Glutamatergic neuron (in vitro differentiated cells): ENCODE measurements at places on chromosomes 2 and 18.
A peak's percentile ranks its signal among the peaks of the same experiment; 100 is the strongest.

DNA sequence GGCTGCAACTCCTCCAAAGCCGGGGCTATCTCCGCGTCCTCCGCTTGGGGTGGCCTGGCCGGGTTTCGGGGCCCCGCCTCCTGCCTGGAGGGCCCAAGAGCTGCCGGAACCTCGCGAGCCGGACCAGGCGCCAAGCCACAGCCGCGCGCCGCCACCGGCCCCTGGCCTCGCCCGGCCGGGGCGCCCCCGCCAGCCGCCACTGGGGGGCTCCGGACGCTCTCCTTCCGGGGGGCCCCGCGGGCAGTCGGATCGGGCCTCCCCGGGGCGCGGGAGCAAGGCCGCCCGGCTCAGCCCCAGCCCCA lies 17.4 kb upstream of the HAAO start:
- peaks cover 12% of the 10 kb centered on the region for H3K4me1 ChIP-seq
- peak; percentile 76 for DNase-seq
- no peaks in the 10 kb centered on the region for H3K36me3 ChIP-seq

- H3K4me1 ChIP-seq = no peaks in the 10 kb centered on the region
- peaks cover 32% of the 10 kb centered on the region for H3K36me3 ChIP-seq
- H3K27ac ChIP-seq = no peak overlapping the region
- no peak for DNase-seq
Measured at GRCh38 chr18:46868169-46868921, 49.0 kb downstream of the PIAS2 start.

DNA sequence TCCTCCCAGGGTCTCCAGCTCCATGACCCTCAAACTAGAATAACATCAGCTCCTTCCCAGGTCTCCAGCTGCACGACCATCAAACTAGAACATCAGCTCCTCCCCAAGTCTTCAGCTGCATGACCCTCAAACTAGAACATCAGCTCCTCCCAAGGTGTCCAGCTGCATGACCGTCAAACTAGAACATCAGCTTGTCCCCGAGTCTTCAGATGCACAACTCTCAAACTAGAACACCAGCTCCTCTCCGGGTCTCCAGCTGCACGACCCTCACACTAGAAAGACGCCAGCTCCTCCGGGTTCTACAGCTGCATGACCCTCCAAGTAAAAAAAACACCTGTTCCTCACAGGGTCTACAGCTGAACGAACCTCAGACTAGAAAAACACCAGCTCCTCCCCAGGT lies 312.9 kb upstream of the TFPI start:
- H3K4me1 ChIP-seq = no peaks in the 10 kb centered on the region
- H3K27me3 ChIP-seq = peaks cover 8% of the 10 kb centered on the region
- no peak overlapping the region for H3K27ac ChIP-seq
- H3K4me3 ChIP-seq = no peak overlapping the region
- DNase-seq = no peak

DNA sequence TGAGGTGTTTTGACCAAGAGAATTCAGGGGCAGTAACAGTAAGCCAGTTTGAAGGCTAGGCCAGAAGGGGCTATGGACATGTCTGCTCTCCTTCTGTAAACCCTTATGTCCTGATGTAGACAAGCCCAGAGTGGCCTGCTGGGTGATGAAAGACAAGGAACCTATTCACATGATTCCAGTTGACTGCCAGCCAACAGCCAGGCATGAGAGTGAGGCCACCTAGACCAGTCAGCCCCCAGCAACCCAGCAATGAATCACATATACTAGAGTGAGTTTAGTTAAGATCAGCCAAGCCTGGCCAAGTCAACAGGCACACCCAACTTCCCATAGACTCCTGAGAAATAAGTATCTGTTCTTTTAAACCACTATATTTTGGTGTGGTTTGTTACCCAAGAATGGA lies 1889.7 kb upstream of the CELF4 start:
- DNase-seq = no peak
- no peaks in the 10 kb centered on the region for H3K36me3 ChIP-seq
- H3K27me3 ChIP-seq = peaks cover 2% of the 10 kb centered on the region
- H3K4me1 ChIP-seq = no peaks in the 10 kb centered on the region
- no peak overlapping the region for H3K4me3 ChIP-seq

DNA sequence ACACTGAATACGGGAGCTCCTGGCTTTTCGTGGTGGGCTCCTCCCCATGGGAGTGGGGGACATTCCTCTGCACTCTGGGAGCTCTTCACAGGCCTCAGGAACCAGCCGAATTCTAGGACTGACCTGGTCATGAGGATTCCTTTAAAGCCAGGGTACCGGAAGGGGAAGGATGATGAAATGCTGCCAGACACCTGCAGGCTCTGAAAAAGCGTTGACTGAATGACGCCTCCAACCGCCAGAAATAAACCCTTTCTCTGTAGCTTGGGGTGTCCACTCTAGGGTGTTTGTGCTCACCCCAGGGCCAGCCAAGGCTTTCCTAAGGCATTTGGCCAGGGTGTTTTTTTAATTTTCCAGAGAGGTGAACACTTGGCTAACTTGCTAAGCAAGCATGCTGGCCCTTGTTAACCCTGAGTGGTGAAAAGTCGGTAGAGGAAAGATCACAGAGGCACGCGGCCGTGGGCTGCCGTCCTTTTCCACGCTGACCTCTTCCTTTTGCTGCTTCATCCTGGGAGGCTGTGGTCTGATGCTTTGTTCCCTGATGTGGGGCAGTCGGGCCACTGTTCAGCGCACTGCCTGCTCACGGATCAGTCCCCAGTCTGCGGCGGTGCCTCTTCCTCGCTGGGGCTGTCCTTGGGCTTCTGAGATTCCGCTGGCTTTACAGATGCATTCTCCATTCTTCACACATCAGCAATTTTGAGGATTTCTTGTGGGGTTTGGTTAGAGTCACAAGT lies 32.0 kb downstream of the IMPA2 start:
- no peaks in the 10 kb centered on the region for H3K27me3 ChIP-seq
- no peak overlapping the region for H3K4me3 ChIP-seq
- no peak for DNase-seq
- H3K36me3 ChIP-seq = no peaks in the 10 kb centered on the region

DNA sequence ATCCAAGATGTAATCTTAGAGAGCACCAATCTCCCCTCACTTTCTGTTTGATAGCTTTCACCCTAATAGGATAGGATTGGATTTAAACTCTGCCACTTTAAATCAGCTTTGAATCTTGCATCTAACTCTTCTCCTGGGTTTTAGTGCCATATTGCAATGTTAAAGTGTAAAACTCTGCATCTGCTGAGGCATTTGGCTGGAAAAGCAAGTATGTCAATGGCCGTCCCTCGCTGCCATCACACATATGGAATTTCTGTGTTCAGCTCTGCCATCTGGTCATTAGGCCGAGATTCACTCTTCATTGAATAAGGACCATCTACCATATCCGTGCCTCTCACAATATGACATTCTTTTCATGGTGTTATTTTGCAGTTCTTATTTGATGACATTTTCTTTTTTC lies 728.1 kb upstream of the PIK3C3 start:
- peaks cover 6% of the 10 kb centered on the region for H3K4me1 ChIP-seq
- no peaks in the 10 kb centered on the region for H3K36me3 ChIP-seq
- peak overlapping the region; percentile 50 for H3K27ac ChIP-seq
- DNase-seq = no peak

DNA sequence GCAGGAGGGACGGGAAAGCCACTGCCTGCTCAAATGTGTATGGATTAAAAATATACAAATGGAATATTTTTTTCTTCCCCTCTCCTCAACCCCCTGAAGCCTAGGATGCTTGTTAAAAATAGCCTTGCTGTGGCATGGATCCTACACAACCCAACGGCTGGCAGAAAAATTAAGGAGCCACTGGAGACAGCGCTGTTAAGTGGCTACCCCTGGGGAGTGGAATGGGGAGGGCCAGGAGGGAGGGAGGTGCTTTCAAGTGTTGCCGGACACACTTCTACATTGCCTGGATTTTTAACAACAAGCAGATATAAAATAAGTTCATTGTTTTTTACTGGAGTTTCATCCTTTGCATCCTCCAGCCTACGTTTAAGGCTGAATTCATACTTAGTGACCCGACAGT lies 66.6 kb downstream of the ZBTB7C start:
- no peaks in the 10 kb centered on the region for H3K36me3 ChIP-seq
- no peak for DNase-seq
- H3K4me3 ChIP-seq = no peak overlapping the region
- peaks cover 3% of the 10 kb centered on the region for H3K27me3 ChIP-seq
- peaks cover 27% of the 10 kb centered on the region for H3K4me1 ChIP-seq
- H3K27ac ChIP-seq = no peak overlapping the region

GRCh38 chr2:70242552-70242951 lies 5.9 kb downstream of the TIA1 start:
- peaks cover 7% of the 10 kb centered on the region for H3K4me1 ChIP-seq
- peak overlapping the region; percentile 10 for H3K4me3 ChIP-seq

DNA sequence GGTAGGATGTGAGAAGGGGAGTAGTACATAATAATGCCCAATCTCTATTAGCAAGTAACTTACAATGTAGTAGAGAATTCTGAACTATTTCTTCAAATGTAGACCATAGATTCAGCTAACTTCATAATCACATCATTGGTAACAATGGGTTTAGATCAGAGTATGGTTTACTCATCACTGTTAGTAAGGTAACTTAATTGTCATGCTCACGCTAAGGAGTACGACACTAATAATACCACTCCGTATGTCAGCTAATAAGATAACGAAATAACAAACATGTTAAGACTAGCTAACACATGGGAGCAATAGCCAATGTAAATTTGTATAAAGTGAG lies 56.4 kb upstream of the CCDC141 start:
- no peaks in the 10 kb centered on the region for H3K4me1 ChIP-seq
- no peaks in the 10 kb centered on the region for H3K36me3 ChIP-seq
- no peak for DNase-seq

DNA sequence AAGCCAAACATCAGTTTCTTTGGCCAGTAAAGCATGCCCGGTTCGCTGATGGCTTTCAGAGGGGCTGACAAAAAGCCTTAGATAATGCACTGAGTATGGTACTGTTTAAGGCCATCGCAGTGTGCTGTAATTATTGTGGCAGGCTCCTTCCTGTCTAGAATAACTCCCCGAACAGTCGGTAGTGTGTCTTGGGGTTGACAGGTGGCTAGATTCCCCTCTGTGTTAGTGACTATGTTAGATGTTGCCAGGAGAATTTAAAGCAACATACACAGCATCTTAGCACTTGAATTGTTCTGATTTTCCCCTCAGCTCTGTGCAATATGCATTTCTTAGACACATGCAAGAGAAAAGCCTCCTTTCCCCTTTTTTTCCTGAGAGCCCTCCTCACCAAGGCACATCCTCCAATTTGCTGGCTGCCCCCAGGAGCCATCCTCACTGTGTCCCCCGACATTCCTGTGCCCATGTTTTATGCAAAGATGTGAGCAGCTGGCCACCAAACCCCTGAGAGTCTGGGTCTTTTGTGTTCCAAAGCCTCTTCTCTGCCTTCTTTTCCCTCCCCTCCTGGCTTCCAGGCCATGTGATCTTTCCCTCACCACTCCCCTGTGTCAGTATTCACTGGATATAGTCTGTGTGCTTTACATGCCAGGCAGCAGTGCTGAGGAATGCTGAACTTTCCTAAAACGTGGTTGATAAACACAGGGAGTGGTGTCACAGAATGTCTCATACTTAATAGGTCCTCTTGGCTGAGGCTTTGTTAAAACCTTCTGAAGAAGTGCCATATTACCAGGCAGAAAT lies 331.5 kb downstream of the HRH4 start:
- peak overlapping the region; percentile 94 for H3K27ac ChIP-seq
- H3K4me1 ChIP-seq = peaks cover 15% of the 10 kb centered on the region
- H3K27me3 ChIP-seq = no peaks in the 10 kb centered on the region
- no peak for DNase-seq

DNA sequence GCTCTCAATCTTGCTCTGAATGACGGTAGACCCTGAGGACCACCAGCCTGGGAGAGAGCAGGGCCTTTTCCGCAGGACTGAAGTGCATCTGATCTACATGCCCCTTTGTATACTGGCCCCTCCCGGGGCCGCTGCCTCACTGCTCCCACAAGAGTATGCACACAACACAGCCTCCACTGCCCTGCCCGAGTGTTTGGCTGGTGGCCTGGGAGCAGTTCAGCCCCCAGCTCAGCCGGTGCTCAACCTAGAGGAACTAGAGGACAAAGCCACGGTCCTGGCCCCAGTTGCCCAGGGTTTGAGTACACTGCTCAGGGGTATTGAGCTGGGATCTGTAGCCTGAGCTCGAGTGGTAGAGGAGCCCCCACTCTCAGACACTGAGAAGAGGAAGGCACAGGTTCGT lies 118.9 kb upstream of the CAB39 start:
- H3K27me3 ChIP-seq = peaks cover 2% of the 10 kb centered on the region
- DNase-seq = no peak
- H3K27ac ChIP-seq = no peak overlapping the region
- H3K36me3 ChIP-seq = no peaks in the 10 kb centered on the region
- no peak overlapping the region for H3K4me3 ChIP-seq
- H3K4me1 ChIP-seq = no peaks in the 10 kb centered on the region

DNA sequence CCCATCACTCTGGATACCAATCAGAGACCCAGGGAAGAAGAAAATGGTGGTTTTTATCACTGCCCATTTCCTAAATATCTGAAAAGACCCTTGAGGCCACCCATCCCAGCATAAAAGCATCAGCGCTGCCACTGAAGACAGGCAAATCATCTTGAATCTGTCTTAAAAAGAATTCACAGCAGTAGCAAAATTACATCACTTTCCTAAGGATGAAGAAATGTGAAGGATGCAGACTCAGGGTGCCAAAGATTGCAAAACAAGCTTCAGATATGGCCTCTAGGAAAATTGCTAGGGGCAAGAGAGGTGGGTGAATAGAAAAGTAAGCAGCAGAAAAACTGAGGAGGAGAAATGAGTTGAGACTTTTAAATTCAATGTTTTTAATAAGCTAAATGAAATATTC lies 70.0 kb downstream of the SLC25A12 start:
- no peak overlapping the region for H3K27ac ChIP-seq
- H3K36me3 ChIP-seq = peaks cover 19% of the 10 kb centered on the region
- H3K27me3 ChIP-seq = no peaks in the 10 kb centered on the region

- no peak overlapping the region for H3K27ac ChIP-seq
- DNase-seq = no peak
- H3K4me3 ChIP-seq = no peak overlapping the region
- H3K27me3 ChIP-seq = peaks cover 2% of the 10 kb centered on the region
- peaks cover 22% of the 10 kb centered on the region for H3K4me1 ChIP-seq
- peaks cover 10% of the 10 kb centered on the region for H3K36me3 ChIP-seq
Measured at GRCh38 chr2:136067459-136067858, 50.5 kb downstream of the CXCR4 start.

DNA sequence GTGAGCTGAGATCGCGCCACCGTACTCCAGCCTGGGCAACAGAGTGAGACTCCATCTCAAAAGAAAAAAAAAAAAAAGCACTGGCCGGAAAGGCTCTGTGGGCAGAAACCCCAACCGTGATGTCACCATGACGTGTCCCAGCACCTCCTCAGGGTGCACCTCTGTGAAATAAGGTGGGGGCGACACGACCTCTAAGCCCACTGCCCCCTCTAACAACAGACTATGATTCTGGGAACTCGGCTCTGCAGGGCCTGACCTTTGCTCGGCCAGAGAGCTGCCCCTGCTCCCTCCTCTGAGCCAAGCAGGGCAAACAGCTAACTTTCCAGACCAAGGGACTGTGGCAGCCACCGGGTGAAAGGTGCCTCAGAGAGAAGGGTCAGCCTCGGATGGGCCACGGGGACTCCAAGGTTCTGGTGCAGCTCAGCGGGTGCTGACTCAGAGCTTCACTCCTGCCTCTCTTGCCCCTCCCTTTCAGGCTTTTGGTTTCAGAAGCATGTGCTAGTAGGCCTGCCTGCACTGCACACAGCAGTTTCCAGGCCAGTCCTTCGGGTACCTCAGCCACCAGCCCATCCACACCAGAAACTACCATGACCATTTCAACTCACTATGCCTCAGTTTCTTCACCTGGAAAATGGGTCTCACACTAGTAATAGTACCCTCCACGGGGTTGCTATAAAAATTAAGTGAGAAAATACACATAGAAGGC lies 8.0 kb downstream of the TMBIM1 start:
- DNase-seq = no peak
- H3K4me3 ChIP-seq = no peak overlapping the region
- peaks cover 3% of the 10 kb centered on the region for H3K27me3 ChIP-seq
- peaks cover 15% of the 10 kb centered on the region for H3K4me1 ChIP-seq
- no peaks in the 10 kb centered on the region for H3K36me3 ChIP-seq
